IPS-NIHi11 (cell line): ENCODE measurements at places on chromosomes 6 and 20.

- no peak for DNase-seq
Observed at GRCh38 chr20:9015984-9016324, 52.9 kb upstream of the PLCB4 start.

DNA sequence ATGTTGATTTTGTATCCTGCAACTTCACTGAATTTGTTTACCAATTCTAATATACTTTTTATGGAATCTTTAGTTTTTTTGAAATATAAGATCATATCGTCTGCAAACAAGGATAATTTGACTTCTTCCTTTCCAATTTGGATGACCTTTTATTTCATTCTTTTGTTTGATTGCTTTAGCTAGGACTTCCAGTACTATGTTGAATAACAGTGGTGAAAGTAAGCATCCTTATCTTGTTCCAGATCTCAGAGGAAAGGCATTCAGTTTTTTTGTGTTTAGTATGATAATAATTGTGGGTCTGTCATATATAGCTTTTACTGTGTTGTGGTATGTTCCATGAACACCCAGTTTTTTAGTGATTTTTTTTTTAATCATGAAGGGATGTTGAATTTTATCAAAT, 75.7 kb downstream of the GCLC start:
- DNase-seq: no peak

- no peak for DNase-seq
Observed at GRCh38 chr6:20464041-20464440, 62.4 kb downstream of the E2F3 start.

GRCh38 chr6:105443941-105444340, 41.1 kb upstream of the PREP start:
- DNase-seq: no peak
